ENCODE measurements at places on chromosomes 4 and X. TPM values are rescaled to one million over a fixed set of nuclear protein-coding genes. Genes with fewer than 3 reads are reported as not detected.

GRCh38 chr4:77800483-77801259 lies 18.5 kb downstream of the CNOT6L start:
- no peaks in the 10 kb centered on the region for H3K36me3 ChIP-seq
- peak overlapping the region; percentile 24 for H3K27ac ChIP-seq
- no peak for DNase-seq

GRCh38 chr4:21885770-21886169 lies 62.8 kb downstream of the KCNIP4 start:
- H3K36me3 ChIP-seq, result no peaks in the 10 kb centered on the region
- H3K4me1 ChIP-seq, result no peaks in the 10 kb centered on the region
- no peaks in the 10 kb centered on the region for H3K27me3 ChIP-seq
- no peak overlapping the region for H3K27ac ChIP-seq
- DNase-seq, result no peak

DNA sequence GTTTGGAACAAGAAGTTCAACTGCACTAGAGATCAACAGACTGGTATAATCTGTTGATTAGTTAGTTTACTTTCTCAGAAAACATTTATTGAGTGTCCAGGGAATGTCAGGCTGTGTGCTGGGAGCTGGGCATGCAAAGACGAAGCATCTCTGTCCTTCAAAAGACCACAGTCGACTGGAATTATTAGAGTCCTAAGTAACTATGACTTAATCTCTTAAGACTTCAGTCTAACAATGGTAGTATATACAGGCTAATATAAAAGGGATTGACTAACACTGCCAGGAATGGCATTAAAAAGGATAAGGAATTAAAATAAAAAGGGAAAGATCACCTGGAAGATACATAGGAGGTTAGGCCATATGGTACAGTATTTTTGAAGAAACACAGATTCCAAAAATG lies 128.7 kb downstream of the WDFY3 start:
- H3K36me3 ChIP-seq, result no peaks in the 10 kb centered on the region
- H3K4me3 ChIP-seq, result no peak overlapping the region
- no peaks in the 10 kb centered on the region for H3K27me3 ChIP-seq
- DNase-seq, result no peak

GRCh38 chr4:46930891-46931290 lies 21.8 kb upstream of the COX7B2 start:
- no peak overlapping the region for H3K4me3 ChIP-seq
- no peak for DNase-seq
- no peaks in the 10 kb centered on the region for H3K4me1 ChIP-seq
- no peaks in the 10 kb centered on the region for H3K36me3 ChIP-seq

- DNase-seq, result no peak
- no peaks in the 10 kb centered on the region for H3K27me3 ChIP-seq
- H3K36me3 ChIP-seq, result no peaks in the 10 kb centered on the region
- no peak overlapping the region for H3K4me3 ChIP-seq
Measured at GRCh38 chrX:9897761-9898161, 69.4 kb upstream of the CLDN34 start.

DNA sequence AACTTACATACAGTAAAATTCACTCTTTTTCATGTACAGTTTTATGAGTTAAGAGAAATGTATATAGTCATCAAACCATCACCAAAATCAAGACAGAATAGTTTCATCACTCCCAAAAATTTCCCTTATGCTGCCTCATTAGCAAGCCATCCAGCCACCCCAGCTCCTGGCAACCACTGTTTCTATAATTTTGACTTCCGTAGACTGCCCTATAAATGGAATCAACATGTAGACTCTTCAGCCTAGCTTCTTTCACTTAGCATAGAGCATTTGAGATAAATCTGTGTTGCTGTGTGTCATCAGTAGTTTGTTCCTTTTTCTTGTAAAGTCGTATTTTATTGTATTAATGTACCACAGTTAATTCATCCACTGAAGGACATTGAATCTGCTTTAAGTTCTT lies 23.2 kb downstream of the HDX start:
- no peak overlapping the region for H3K4me3 ChIP-seq
- H3K4me1 ChIP-seq, result no peaks in the 10 kb centered on the region
- no peak overlapping the region for H3K27ac ChIP-seq
- H3K27me3 ChIP-seq, result no peaks in the 10 kb centered on the region
- no peak for DNase-seq

PLAC1 gene
- not detected for total RNA-seq

DNA sequence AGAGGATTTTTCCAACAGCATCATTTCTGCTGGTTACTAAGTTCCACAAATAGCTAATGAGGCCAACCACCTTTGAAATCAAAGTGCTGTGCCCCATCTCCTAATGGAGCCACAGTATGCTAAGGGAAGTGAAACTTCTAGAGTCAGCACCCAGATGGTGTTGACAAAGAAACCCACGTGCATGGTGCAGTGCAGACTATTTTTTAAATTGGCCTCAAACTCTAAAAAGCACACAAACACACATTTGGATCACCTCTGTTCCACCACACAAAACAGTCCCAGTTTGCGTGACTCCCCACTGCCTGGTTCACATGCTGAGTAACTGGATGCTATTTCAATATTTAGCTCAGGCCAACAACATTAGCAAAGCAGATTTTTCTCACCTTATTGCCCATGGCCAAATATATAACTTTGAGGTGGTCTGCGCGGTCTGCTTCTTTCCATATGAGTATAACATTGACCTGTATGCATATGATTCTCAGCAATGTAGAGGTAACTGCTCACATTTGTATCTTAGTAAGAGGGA lies 69.9 kb downstream of the AMELX start:
- no peak overlapping the region for H3K4me3 ChIP-seq
- no peak overlapping the region for H3K27ac ChIP-seq
- H3K4me1 ChIP-seq, result no peaks in the 10 kb centered on the region
- no peak for DNase-seq

DNA sequence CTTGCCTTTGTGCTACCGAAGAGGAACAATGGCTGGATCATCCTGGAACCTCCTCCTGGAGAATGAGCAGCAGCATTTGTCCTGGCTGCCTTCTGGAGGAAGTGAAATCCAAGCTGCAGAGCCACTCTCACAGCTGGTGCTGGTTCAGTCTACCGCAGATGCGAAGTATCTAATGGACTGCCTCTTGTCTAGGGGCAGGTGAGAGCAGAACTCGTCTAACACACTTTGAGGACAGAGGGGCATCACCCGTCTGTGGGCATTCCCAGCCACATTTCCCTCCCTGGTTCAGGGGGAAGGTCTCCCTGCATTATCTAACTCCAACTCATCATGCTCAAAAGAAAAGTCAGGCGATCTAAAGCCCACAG lies 338.2 kb upstream of the GATB start:
- no peaks in the 10 kb centered on the region for H3K27me3 ChIP-seq
- H3K4me3 ChIP-seq, result no peak overlapping the region
- no peaks in the 10 kb centered on the region for H3K36me3 ChIP-seq
- H3K27ac ChIP-seq, result no peak overlapping the region
- no peak for DNase-seq
- H3K4me1 ChIP-seq, result no peaks in the 10 kb centered on the region

SHISA3 gene
- not detected for total RNA-seq

DNA sequence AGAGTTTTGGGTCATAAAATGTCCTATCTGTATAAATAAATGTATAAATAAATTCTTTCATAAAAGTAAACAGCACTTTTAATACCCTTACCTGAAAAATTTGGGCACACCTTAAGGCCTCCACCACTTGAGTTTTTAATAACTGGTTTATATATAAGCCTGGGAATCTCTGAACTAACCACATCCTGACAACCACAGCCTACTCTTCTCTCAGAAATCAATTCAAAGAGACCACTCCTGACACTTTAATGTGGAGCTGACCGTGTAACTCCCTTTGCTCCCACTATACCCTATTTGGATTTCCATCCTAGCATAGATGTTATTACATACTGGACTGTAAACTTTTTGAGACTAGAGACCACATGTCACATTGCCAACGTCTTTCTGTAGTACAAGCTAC lies 3.5 kb downstream of the FBXL5 start:
- peaks cover 21% of the 10 kb centered on the region for H3K4me1 ChIP-seq
- H3K27ac ChIP-seq, result no peak overlapping the region
- DNase-seq, result no peak
- H3K27me3 ChIP-seq, result no peaks in the 10 kb centered on the region

GRCh38 chr4:80201252-80202151 lies 4.2 kb downstream of the PRDM8 start:
- peak overlapping the region; percentile 47 for H3K4me3 ChIP-seq
- no peaks in the 10 kb centered on the region for H3K36me3 ChIP-seq
- H3K27me3 ChIP-seq, result peaks cover 29% of the 10 kb centered on the region
- peaks cover 5% of the 10 kb centered on the region for H3K4me1 ChIP-seq

DNA sequence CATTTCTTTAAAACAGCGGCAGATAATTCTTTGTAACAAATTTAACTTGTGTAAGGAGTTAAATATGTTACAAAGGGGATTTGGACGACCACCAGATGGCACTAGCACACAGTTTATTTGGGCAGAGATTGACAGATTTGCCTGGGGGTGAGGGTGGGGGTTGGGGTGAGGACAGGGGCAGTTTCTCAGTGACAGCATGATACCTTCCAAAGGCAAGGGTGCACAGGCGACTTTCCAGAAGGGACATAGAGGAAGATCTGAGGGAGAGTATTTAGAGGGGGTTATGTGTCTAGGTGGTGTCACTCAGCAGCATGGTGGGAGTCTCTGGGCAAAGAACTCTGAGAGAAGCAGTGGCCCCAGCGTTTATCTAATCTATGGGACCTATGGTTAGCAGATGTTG lies 9.6 kb upstream of the TMA16 start:
- H3K4me3 ChIP-seq, result no peak overlapping the region
- H3K4me1 ChIP-seq, result no peaks in the 10 kb centered on the region
- H3K27me3 ChIP-seq, result no peaks in the 10 kb centered on the region
- no peak overlapping the region for H3K27ac ChIP-seq

DMRTC1 gene
- total RNA-seq, result 1.7 TPM

- H3K4me3 ChIP-seq, result no peak overlapping the region
- no peak for DNase-seq
- H3K27me3 ChIP-seq, result no peaks in the 10 kb centered on the region
Measured at GRCh38 chr4:24952667-24953066, 39.8 kb upstream of the CCDC149 start.

GRCh38 chrX:103783971-103784370 lies 7.3 kb downstream of the PLP1 start:
- no peaks in the 10 kb centered on the region for H3K4me1 ChIP-seq
- H3K36me3 ChIP-seq, result no peaks in the 10 kb centered on the region

DNA sequence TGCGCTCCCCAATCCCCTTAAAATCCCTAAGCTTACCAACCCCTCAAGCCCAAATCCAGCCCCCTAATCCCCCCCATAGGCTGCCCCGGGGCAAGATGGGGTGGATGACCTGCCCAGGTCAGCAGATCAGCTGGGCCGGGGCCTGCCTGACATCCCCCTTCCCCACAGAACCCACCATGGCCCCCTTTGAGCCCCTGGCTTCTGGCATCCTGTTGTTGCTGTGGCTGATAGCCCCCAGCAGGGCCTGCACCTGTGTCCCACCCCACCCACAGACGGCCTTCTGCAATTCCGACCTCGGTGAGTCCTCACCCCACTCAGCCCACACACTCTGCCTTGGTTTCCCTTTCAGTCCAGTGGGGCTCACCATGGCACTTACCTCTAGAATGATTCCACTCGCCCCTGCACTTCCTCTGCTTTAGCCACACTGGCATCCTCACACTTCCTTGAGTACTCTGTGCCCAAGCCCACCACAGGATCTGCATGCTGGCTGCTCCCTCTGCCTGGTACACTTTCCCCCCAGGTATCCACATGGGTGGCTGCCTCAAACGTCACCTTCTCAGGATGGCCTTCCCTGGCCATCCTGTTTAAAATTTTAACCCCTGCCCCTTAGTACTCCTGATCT lies 1.1 kb downstream of the TIMP1 start:
- H3K4me3 ChIP-seq, result no peak overlapping the region
- no peaks in the 10 kb centered on the region for H3K27me3 ChIP-seq
- H3K36me3 ChIP-seq, result no peaks in the 10 kb centered on the region
- DNase-seq, result no peak
- no peaks in the 10 kb centered on the region for H3K4me1 ChIP-seq

- no peak overlapping the region for H3K4me3 ChIP-seq
- H3K27me3 ChIP-seq, result peaks cover 6% of the 10 kb centered on the region
- DNase-seq, result peak; percentile 41
Measured at GRCh38 chrX:129726307-129727111, 12.3 kb upstream of the XPNPEP2 start.

- H3K27me3 ChIP-seq, result no peaks in the 10 kb centered on the region
- no peaks in the 10 kb centered on the region for H3K4me1 ChIP-seq
- no peaks in the 10 kb centered on the region for H3K36me3 ChIP-seq
- H3K27ac ChIP-seq, result no peak overlapping the region
Measured at GRCh38 chr4:117327491-117327890, 242.1 kb upstream of the TRAM1L1 start.

GRCh38 chr4:185384930-185385331 lies 10.8 kb downstream of the LRP2BP start:
- no peaks in the 10 kb centered on the region for H3K27me3 ChIP-seq
- H3K27ac ChIP-seq, result no peak overlapping the region
- H3K36me3 ChIP-seq, result no peaks in the 10 kb centered on the region
- H3K4me1 ChIP-seq, result peaks cover 19% of the 10 kb centered on the region

- no peak overlapping the region for H3K27ac ChIP-seq
- no peak for DNase-seq
- H3K27me3 ChIP-seq, result no peaks in the 10 kb centered on the region
- H3K36me3 ChIP-seq, result no peaks in the 10 kb centered on the region
- H3K4me1 ChIP-seq, result peaks cover 12% of the 10 kb centered on the region
Measured at GRCh38 chr4:44722001-44722400, 4.4 kb downstream of the GNPDA2 start.

GRCh38 chr4:17310269-17310652 lies 201.6 kb downstream of the QDPR start:
- no peaks in the 10 kb centered on the region for H3K27me3 ChIP-seq
- H3K36me3 ChIP-seq, result no peaks in the 10 kb centered on the region
- no peak overlapping the region for H3K4me3 ChIP-seq
- no peaks in the 10 kb centered on the region for H3K4me1 ChIP-seq

SLC9A7 gene
- 5.9 TPM for total RNA-seq

DNA sequence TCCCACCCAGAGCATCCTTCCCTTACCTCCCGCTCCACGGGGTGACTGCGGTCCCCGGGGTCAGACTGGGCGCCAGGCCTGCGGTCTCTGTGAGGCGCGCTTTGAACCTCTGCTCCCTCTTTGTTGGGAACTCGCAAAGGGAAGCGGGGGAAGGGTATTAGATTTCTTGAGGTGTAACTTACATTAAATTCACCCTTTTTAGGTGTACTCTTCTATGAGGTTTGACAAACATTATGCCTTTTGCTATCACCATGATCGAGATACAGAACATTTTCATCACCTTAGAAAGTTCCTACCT lies 569 bp downstream of the DCK start:
- peak overlapping the region; percentile 81 for H3K27ac ChIP-seq
- no peaks in the 10 kb centered on the region for H3K27me3 ChIP-seq
- H3K4me1 ChIP-seq, result no peaks in the 10 kb centered on the region
- no peaks in the 10 kb centered on the region for H3K36me3 ChIP-seq
- H3K4me3 ChIP-seq, result peak overlapping the region; percentile 84

GABRA4 gene
- 0.14 TPM for total RNA-seq

- H3K36me3 ChIP-seq, result no peaks in the 10 kb centered on the region
- no peak for DNase-seq
- H3K27ac ChIP-seq, result no peak overlapping the region
- H3K4me3 ChIP-seq, result no peak overlapping the region
- H3K4me1 ChIP-seq, result no peaks in the 10 kb centered on the region
Measured at GRCh38 chr4:27717431-27717755, 856.8 kb downstream of the STIM2 start.

USP26 gene
- total RNA-seq, result not detected

Measured in pancreas (tissue), 10 donors.